ENCODE measurements at places on chromosomes 6 and 20.

GRCh38 chr20:44326391-44327159 lies 10.3 kb upstream of the R3HDML start:
- no peak for DNase-seq

DNA sequence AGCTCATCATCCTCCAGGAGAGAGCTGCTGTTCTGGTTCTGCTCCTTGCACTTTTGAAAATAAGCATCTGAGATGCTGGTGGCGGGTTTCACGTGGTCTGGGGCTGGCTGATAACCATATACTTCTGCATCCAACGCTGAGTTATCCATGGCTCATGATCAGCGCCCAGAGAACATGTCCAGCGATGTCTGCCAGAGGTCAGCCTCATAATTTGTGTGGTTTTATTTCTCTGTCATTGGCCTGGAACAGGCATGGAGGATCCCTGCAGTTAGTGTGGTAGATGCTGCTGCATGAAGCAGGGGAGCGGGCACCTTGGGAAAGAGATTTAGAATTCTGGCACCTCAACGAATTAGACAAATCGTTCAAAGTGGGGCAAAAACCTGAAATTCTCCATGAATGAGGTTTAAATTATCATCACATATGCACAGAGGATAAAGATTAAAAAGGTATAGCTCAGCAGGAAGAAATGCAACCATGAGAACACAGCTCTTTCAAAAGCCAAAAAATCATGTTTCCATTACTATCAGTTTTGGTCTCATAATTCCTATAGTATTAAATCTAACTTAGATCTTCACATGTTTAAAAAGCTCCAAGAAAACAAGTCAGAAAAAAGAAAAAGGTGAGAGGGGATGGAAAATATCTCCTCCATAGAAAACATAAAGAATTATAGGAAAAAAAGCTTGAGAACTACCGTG lies 157.2 kb downstream of the SOD2 start:
- no peak for DNase-seq

DNA sequence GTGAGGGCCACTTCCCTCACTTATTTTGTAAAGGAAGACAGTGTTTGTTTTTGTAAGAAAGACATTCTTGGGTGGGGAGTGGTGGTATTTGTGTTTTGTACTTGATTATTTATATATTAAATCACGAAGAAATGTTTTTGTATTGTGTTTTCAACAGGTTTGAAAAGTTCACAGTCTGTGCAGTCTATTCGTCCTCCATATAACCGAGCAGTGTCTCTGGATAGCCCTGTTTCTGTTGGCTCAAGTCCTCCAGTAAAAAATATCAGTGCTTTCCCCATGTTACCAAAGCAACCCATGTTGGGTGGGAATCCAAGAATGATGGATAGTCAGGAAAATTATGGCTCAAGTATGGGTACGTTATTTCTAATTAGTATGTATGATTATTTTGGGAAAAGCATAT lies 137.2 kb downstream of the NCOA3 start:
- no peak for DNase-seq

- DNase-seq: no peak
These were observed 3.7 kb upstream of the ZNF335 start for GRCh38 chr20:45975686-45976085.

GRCh38 chr6:167093922-167094432 lies 28.9 kb upstream of the CCR6 start:
- DNase-seq: no peak

DNA sequence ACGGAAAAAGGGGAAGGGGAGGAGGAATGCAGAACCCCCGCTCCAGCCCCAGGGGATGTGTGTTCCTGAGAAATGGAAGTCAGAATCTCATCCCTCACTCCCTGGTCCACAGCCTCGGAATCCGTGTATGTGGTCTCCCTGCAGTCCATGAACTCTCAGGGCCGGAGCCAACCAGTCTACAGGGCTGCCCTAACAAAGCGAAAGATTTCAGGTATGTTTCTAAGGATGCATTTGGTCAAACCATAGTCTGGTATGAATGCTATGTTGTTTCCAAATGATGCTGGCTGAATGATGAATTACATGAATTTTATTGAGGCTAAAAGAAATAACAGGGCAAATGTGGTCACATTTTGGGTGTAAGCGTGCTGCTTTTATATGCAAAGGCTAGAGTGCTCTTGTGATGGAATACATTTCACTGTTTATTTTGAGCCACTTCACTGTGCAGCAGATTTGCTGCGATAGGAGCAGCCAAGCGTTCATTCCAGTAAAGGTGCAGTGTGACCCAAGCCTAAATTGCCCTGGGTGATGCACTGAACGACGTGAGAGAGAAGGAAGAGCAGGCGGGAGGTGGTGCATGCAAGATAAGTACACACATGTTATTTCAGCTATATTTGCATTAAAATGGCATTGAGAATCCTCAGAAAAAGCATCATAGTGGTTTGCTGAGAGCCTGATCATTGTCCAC lies 52.4 kb downstream of the FNDC1 start:
- no peak for DNase-seq

DNA sequence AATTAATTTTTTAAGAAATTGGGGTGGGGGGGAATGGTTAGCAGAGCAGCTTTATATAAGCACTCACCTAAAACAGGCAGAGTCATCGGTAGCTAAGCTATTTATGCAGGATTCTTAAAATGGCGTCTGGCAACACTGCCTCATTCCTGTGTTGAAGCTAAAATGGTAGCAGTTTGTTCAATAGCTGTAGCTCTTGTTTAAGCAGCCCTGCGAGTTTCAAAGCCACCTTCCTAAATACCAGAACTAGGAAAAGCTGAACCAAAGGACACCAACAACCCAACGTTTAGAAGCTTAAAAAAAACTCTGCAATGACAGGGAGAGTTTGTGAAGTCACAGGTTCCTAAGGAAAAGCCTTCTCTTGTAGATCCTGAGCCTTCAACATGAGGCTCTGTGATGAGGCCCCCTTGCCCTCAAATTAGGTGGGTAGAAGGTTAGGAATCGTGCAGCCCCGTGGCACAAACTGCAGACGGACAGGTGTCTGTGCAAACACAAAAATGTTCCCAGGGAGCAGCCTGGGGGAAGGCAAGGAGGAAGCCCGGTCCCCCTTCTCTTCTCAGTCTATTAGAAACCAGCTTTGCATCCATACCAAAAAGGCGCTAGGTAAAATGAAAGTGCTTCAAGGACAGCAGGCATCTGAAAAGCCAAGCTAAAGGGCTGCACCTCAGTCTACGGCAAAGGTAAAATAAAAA lies 4.7 kb downstream of the ZMYND8 start:
- DNase-seq: no peak

DNA sequence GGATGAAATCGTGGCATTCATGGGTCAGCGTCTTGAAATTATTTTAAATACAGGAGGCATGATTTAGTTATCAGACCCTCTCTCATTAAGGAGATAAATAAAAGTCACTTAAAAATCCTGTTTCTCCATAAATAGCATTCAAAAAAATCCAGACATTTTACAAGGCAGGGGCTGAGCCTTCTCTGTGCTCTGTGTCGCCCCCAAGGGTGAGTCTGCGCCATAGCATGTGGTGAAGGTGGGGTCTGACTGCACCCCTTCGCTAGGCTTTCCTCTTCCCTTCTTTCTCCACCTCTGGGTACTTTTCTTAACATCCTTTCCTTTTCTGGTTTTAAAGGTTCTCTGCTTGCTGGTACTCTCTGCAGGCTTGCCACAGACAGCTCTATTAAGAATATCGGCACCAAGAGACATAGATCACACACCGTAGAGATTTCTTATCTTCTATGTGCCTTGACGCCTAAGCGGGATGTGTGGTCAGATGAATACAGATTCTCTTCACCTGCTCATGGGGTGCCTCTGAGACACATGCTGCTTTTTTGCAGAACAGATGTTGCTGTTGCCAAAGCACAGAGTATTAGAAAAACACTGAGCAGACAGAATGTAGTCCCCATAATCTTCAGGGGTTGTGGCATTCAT lies 20.1 kb upstream of the FAM209A start:
- DNase-seq: no peak

DNA sequence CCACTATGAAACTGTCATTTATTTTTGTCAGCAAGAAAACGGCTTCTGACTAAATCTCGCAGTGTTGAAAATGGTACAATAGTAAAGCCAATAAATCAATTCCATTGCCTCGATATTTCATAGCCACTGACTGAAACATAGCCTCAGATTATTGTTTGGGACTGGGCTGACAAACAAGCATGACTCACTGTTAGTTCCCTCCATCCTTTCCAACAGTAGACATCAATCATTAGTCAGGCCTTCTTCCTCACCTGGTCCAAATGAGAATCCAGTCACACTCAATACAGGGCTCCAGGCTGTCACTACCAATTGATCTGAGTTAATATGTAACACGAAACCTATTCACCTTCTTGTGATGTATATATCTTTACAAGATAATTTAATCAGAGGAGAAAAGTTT lies 66.1 kb downstream of the ADGRB3 start:
- DNase-seq: no peak
